Thoracic aorta (tissue), 2 donors: ENCODE measurements at places on chromosomes 7 and 10. TPM values are rescaled to one million over a fixed set of nuclear protein-coding genes. Genes with fewer than 3 reads are reported as not detected.

Gene KCP
- total RNA-seq: 0.81 TPM

GRCh38 chr10:89837165-89838043 is 136.0 kb downstream of the KIF20B start:
- no peaks in the 10 kb centered on the region for H3K27me3 ChIP-seq
- no peak for DNase-seq
- H3K4me1 ChIP-seq: peaks cover 7% of the 10 kb centered on the region
- H3K4me3 ChIP-seq: peak overlapping the region; percentile 80
- H3K36me3 ChIP-seq: no peaks in the 10 kb centered on the region

- H3K4me3 ChIP-seq: no peak overlapping the region
- no peak for DNase-seq
- no peak overlapping the region for H3K27ac ChIP-seq
- no peaks in the 10 kb centered on the region for H3K27me3 ChIP-seq
- H3K4me1 ChIP-seq: no peaks in the 10 kb centered on the region
Observed at GRCh38 chr10:27223964-27224363, 16.6 kb downstream of the ACBD5 start.

DNA sequence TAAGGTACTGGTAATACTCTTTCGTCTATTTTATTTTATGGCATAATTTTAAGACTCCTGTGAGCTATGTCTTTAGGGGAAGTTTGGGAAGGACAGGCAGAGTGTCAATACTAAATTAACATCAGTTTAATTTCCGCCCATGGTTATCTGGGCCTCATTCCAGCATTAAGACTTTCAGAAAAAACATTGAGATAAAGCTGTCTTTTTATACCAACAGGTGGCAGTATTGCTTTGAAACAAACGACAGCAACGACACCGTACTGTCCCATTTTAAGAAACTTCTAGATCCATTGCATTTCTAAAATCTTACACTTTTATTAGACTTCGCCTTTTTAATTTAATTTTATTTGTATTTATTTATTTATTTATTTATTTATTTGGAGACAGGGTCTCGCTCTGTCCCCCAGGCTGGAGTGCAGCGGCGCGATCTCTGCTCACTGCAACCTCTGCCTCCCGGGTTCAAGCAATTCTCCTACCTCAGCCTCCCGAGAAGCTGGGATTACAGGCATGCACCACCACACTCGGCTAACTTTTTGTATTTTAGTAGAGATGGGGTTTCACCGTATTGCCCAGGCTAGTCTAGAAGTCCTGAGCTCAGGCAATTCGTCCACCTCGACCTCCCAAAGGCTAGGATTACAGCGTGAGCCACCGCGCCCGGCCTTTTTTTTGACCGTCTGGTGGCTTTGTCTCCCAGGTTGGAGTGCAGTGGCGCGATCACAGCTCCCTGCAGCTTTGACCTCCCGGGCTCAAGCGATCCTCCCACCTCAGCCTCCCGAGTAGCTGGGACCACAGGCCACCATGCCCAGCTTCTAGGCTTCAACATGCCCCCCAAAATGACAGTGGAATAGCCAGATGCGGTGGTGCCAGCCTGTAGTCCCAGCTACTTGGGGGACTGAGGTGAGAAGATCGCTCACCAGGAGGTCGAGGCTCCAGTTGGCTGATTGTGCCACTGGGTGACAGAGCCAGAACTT is 78.7 kb upstream of the C1GALT1 start:
- peaks cover 12% of the 10 kb centered on the region for H3K4me1 ChIP-seq
- peak overlapping the region; percentile 33 for H3K4me3 ChIP-seq
- no peaks in the 10 kb centered on the region for H3K36me3 ChIP-seq
- H3K27ac ChIP-seq: no peak overlapping the region
- H3K27me3 ChIP-seq: no peaks in the 10 kb centered on the region

Gene GPR85
- total RNA-seq: 1.3 TPM

DNA sequence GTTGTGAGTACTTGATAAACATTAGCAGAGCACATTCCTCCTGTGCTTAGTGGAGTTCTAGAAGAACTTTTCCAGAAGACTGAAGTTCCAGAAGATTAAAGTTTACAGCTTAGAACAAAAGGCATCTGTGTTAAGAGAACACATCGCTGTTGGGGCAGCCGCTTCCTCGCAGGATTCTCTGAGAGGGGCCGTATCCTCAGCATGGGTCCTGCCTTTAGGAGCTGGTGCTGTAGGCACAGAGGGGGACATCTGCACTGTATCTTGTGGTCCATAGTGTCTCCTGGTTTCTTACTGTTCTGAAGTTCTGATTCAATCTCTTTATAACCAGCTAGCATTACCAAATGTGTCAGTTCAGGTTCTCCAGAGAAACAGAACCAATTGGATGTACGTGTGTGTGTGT is 16.3 kb downstream of the SH2D4B start:
- no peak overlapping the region for H3K27ac ChIP-seq
- DNase-seq: no peak
- H3K4me3 ChIP-seq: no peak overlapping the region

DNA sequence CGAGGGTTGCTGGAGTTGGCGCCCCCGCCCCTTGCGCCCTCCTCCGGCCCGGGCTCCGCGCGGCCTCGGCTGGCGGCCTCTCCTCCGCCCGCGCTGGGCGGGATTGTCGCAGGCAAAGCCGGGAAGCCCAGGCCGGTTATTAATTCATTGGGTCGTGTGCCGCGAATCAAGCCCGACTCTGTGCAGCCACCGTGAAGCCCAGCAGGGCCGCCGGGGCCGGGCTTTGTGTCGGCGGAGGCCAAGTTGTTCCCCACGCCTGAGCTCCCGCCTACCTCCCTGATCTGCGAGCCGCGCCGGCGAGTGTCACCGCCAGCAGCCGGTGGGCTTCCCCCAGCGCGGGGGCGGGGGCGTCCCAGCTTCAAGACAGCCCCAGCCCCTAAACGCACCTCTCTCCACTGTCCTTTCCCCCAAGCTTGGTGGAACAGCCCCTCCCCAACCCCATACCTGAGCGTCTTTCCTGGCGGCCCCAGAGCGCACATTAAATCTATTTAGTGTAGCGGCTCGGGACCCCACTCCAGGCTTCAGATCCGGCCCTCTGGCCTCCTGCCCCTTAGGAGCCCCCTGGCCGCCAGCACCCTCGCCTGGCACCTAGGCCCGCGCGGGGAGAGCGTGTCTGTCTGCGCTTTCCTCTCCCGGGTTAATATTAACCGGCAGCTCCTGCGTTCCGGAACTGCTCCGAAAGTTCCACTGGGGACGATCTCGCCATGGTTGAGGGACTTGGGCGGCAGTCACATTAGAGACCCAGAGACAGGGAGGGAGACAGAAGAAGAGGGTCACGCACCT is 3.5 kb downstream of the SHH start:
- H3K27ac ChIP-seq: no peak overlapping the region
- no peak for DNase-seq
- H3K27me3 ChIP-seq: peaks cover 6% of the 10 kb centered on the region
- no peaks in the 10 kb centered on the region for H3K36me3 ChIP-seq
- peaks cover 26% of the 10 kb centered on the region for H3K4me1 ChIP-seq

DNA sequence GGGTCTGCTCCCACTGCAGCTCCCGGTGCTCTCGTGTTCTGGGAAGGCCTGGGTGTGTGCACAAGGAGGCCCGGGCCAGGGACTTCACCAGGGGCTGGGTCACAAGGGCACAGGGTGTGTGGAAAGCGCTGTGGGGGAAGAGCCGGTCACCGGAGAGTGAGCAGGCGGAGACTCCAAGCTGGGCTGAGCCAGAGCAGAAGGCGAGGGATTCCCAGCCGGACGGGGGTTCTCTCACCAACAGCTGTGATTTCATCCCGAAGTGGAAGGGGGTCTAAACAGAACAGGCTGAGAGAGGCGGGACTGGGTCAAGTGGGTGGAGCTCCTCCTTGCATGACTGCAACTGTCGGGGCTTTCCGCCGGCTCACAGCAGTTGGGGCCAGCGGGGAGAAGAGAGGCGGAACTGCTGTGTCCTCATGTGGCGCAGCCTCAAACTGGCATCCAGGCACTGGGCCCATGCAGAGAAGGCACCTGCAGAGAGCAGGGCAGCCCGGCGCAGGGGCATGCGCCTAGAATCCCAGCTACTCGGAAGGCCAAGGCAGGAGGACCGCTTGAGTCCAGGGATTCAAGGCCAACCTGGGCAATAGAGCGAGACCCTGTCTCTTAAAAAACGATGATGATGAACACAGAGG is 7.6 kb upstream of the ORAI2 start:
- peaks cover 16% of the 10 kb centered on the region for H3K36me3 ChIP-seq
- H3K27ac ChIP-seq: peak overlapping the region; percentile 26
- no peaks in the 10 kb centered on the region for H3K27me3 ChIP-seq
- H3K4me3 ChIP-seq: peak overlapping the region; percentile 39
- DNase-seq: no peak

Gene NUB1
- 51.0 TPM for total RNA-seq

DNA sequence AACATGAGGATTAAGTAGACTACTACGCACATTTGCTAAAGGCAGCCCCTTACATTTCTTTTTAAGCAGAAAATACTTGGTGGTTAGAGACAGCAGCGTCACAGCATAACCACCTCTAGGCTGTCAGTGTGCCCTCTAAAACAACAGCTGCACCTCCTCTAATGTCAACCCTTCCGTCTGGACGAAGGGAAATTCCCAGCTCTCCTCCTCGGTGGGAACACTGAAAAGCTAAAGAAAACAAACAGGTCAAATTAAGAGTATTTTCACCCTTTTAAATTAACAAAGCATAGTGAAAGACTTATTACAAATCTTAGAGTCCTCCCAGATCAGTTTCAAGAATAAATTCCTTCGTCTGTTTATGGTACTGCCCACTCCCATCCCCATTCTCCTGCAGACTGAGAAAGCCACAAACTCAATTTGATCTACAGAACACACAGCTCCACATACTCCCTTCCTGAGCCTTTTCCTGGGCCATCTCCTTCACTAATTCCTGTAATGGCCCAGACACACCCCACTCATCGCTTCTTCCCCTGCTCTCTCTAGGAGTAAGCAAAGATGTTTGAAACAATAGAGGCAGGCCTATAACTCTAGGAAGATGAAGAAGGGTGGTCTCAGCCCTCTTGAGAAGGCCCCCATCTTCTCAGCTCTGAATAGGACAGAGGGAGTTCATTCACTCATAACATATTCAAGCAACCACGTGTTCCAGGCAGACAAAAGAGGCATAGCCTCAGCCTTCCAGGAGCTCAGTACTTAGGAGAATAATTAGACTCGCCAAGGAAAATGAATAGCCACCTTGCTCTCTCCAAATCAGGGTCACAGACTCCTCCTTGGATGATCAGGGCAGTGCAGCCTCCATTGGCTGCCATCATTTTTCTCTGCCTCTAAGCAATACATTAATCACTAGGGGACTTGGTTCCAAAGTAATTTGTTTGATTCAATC is 47.5 kb upstream of the HNRNPH3 start:
- no peak overlapping the region for H3K4me3 ChIP-seq
- DNase-seq: no peak
- no peaks in the 10 kb centered on the region for H3K4me1 ChIP-seq
- no peaks in the 10 kb centered on the region for H3K27me3 ChIP-seq
- H3K27ac ChIP-seq: no peak overlapping the region
- no peaks in the 10 kb centered on the region for H3K36me3 ChIP-seq

Gene CYP3A7
- not detected for total RNA-seq

GRCh38 chr7:93055543-93056107 is 62.2 kb downstream of the SAMD9 start:
- no peak overlapping the region for H3K27ac ChIP-seq
- H3K4me3 ChIP-seq: no peak overlapping the region
- H3K27me3 ChIP-seq: no peaks in the 10 kb centered on the region
- H3K4me1 ChIP-seq: no peaks in the 10 kb centered on the region

DNA sequence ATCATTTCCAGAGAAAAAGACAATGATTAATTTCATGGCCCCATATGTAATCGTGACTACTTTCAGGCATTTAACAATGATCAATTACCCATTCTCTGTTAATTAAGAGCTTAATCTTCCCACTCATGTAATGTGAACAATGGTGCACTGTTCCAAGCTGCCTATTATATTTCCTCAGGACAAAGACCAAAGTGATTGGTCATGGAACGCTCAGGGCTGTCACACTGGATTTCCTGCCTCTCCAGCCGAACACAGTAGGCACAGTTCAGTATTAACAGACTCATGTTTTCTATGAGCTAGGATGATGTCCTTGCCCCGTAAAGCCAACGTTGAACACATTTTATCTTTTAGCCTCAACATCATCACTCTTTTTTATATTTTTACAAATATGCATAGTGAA is 142.7 kb upstream of the FZD8 start:
- H3K4me1 ChIP-seq: no peaks in the 10 kb centered on the region
- no peak for DNase-seq
- H3K4me3 ChIP-seq: no peak overlapping the region
- no peak overlapping the region for H3K27ac ChIP-seq
- no peaks in the 10 kb centered on the region for H3K27me3 ChIP-seq
